Stimulated activated CD4-positive, alpha-beta T cell treated with anti-CD3 and anti-CD28 coated beads, TNF-alpha, amount 100 ng/mL, for 48 hours (primary cell): ENCODE measurements at places on chromosomes 12 and 14.

DNA sequence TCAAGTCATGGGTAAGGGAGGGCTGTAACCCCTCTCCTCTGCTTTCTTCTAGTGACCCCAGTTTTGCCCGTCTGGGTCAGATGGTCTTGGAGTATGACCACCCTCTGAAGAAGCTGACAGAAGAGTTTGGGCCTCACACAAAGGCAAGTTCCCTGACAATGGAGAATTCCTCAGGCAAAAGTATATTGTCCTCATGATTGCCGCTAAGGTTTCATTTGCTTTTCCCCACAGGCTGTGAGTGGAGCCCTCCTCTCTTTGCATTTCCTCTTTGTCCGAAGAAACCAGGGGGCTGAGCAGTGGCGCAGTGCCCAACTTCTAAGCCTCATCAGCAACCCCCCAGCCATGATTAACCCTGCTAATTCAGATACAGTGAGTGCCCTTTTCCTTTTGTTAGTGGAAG lies 12.1 kb downstream of the NCKAP1L start:
- DNase-seq: no peak

- no peak for DNase-seq
Observed at GRCh38 chr12:100827901-100828520, 33.4 kb downstream of the ANO4 start.

GRCh38 chr12:81930037-81930436 lies 170.9 kb upstream of the PPFIA2 start:
- no peak for DNase-seq

DNA sequence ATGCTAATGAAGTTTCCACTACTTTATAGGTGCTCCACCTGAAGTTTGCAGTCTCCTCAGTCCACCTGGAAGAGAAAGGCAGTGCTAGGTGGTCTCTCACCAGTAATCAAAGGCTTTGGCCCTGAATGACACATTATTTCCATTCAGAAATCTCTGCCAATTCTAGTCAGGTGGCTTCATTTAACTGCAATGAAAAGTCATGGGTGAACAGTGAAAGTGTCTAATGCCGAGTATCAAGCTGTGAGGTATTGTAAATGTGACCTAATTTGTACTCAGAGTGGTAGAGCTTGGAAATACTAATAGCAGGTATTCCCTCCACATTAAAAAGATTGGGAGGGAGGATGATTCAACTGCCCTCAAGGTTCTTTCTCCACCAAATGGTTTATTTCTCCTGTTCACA lies 220.9 kb upstream of the LRFN5 start:
- DNase-seq: no peak

DNA sequence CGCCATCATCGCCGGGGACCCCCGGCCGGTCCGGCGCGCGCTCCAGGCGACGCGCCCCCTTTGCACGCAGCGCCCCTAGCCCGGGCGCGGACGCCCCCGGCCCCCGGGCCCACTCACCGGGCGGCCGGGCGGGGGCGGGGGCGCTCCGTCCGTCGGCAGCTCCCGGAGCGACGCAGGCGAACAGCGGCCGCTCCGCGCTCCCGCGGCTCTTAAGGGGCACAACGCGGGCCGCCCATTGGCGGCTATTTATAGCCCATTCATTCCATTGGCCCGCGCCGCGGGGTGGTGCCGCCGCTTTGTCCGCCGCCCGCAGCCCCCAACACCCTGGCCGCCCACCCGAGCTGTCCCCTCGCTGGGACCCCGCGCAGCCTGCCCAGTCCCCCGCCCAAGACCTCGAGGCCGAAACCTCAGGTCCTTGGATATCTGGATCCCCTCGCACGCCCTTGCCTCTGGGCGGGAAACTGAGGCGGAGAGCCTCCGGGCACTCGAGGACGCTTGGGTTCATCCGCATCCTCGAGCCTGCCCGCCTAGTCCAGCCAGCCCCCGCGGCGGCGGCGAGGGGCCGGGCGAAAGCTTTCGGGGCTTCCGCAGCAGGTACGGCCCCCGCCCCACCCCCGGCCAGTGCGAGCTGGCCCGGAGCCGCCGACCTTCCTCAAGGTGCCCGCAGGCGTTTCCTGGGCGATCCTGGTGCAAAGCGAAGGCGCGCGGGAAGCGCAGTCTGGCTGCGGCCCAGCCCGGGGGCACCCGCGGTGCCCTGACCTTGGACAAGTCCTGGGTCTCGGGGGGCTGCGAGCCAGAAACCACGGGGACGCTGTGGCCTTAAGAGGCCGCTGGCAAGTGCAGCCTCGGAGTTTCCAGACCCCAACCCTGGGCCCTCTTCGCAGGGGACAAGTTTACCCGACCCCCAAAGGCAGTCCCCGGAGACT lies at the start of gene CKB:
TSS of gene CKB (minus strand) at position 182 of the 926 bp plus-strand sequence. CDS start 337 bp downstream, outside the sequence.
- no peak for DNase-seq
